ENCODE measurements at places on chromosomes 6 and 20.

DNA sequence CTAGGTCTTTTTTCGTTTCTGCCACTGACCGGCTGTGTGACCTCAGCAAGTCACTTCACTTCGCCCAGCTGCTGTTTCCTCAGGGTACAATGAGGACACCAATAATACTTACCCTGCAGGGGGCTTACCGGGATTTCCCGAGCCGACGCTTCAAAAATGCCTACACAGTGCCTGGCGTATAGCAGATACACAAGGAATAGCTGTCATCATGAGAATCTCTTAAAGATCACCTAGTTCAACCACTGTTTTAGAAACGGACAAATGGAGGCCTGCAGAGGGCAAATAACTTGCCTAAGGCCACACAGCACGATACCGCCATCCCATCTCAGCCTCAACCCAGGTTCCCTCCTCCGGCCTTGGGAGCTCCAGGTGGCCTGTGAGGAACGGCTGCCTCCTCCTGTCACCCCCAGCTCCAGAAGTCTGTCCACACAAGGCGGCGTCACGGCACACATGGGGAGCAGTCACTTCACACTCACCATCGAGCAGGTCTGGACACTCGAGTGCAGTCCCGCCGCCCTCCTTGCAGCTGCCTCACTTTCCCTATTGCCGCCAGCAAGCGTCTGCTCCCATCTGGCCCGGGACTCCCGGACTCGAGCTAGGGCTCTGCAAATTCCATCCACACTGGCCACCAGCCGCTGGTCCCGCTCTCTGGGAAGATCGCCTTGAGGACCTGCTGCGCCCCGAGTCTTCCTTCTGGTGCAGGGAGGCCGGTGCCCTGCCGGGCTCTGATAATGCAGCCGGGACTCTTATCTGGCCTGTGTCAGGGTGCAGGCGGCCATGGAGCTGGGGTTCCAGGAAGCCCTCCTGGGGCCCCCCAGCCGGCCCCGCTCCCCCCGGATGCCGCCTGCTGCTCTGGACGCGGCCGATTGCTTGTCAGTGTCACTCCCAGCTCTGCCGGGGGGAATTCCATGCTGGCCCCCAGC, at the start of gene RIPOR3:
RIPOR3 (minus strand) TSS at position 893 of the 923 bp plus-strand sequence; CDS start at position 479, 414 bp downstream.
- DNase-seq = no peak

DNA sequence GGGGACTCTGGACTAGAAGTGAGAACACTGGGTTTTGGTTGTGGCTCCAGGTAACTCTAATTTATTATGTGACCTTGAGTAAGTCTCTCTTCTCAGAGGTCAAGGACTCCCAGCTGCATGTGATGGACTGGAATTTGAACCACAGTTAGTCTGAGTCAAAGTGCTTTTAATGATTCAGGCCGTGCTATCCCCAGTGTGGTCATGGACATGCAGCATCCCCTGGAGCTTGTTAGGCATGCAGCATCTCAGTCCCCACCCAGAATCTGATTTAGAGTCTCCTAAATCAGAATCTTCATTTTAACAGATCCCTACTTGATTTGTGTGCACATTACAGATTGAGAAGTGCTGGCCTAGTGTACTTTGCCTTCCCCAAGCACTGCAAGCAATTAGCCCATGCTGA, 74.2 kb downstream of the TOX2 start:
- DNase-seq = no peak

GRCh38 chr20:6122873-6123648, at the start of gene FERMT1:
FERMT1 (minus strand) TSS chr20:6123030; CDS start chr20:6119554, 3,476 bp downstream.
- no peak for DNase-seq

DNA sequence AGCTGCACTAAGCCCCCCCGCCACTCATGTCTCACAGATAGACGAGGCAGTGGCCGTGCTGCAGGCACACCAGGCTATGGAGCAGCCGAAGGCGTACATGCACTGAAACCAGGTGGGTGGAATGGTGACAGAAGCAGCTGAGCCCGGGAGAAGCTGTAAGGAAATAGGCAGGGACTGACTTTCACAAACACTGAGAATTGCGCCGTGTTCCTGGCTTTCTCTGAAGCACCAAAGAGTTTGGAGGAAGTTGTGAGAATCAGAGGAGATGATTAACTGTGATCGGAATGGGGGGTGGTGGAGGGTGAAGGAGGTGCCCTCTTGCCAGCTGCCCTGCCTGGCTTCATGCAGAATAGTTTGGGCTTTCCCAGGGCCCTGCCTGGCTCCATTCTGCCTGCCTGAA, 21.6 kb downstream of the TOMM34 start:
- no peak for DNase-seq

DNA sequence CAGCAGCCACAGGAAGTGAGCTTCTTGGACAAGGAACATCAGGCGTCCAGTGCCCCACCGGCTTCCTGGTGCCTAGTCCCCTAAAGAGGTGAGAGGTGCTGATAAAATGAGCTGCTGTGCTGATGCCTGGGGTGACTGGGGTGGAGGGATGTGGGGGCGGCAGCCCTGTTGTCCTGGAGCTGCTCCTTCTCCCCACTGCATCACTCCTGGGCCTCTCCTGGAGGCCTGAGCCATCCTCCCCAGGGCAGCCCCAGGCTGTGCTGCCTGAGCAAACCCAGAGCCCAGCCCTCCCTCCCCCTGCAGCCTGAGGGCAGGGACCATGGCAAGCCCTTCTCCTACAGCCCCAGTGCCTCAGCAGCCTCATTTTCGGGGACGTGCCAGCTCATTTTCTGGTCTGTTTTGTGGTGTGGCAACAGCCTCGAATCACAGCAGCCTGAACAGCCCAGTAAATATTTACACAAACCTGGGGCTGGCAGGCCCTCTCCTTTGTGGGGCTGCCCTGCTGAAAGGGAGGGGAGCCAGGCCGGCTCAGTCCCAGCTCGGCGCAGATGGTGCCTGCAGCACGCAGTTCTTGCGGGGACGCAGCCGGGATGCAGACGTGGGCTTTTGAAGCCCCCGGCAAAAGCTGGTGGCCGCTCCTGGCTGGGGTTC, 259.9 kb downstream of the DLL1 start:
- DNase-seq = no peak

DNA sequence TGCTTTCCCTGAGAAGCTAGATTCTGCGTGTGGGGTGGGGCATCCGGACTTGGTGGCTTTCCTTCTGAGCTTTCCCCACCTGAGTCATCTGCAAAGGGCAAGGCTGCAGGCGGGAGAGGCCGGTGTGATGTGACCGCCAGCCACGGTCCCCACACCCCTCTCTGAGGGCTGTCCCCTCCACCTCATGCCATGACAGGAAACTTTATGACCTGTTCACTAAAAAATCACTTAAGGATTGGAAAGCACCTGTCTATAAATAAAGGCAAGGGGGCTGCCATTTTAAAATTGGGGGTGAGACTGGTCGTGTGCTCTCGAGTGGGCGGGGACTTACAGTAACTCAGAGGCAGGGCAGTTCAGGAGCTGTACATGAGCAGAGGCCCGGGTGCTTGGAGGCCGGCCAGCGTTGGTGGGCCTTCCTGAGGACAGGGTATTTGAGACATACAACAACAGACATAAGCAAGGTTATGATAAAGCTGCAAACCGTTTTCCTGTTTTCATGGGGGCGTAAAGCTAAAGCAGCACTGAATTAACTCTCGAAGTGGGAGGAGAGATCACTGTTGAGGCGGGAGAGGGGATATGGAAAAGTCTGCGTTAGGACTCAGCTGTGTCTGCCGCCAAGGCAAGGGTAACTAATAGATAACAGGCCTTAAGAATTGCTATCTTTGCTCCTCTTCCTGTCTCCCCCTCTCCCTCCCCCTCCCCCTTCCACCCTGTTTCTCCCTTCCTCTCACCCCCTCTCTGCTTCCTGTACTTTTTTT, 16.1 kb upstream of the SERPINB1 start:
- DNase-seq = peak; percentile 66

- DNase-seq = no peak
Observed at GRCh38 chr6:3879194-3879952, 30.2 kb downstream of the FAM50B start.

Data from activated CD4-positive, alpha-beta T cell treated with anti-CD3 and anti-CD28 coated beads, Interleukin-2, amount 10 ng/mL, durations not matched to agents 7 days and 5 days (primary cell).